MCF 10A (cell line): ENCODE measurements at places on chromosomes 13 and 19.

GRCh38 chr19:18785179-18786124, 5.7 kb downstream of the COMP start:
- DNase-seq: peak; percentile 77

GRCh38 chr19:18995804-18996241, 37.5 kb downstream of the SUGP2 start:
- peak; percentile 61 for DNase-seq

DNA sequence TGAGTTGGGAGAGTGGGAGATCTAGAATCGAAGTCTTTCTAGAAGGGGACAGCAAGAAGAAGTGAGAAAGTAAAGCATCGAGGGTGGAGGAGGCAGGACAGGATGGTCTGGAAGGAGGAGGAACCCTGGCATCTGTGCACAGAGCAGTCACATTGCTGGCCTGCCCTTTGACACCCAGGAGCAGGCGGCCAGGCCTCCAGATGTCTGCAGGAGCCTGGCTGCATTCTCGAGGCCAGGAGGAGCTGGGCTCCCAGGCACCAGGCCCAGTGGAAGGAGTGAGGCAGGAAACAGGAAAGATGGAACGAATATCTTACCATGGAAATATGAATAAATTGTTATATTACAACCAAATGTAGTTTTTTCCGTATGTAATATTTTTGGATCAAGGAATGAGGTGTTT, 27.7 kb upstream of the ARGLU1 start:
- no peak for DNase-seq

DNA sequence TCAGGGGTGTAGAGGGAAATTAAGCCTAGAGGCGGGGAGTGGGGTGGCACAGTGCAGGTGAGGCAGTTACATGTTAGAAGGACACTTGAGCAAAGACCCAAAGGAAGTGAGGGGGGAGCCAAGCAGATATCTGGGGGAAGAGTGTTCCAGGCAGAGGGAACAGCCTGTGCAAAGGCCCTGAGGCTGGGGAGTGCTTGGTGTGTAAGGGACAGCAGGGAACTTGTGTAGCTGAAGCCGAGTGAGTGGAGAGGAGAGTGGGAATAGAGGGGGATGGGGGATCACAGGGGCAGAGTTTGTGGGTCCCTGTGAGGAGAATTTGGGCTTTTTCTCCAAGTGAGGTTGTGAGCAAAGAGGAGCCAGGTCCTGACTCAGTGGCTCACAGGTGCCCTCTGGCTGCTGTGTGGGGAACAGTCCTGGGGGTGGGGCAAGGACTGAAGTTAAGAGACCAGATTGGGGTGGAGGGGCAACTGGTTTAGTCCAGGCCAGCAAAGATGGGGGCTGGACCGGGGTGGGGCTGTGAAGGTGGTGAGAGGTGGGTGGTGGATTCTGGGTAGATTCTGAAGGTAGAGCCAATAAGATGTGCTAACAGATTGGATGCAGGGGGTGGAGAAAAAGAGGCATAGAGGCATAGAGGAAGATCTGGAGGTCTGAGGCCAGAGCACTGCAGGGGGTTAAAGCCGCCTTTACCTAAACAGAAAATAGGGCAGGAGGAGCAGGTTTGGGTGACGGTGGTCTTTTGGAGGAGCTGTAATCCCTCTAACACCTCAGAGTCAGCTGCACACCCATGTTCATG, 75.3 kb downstream of the CACNA1A start:
- peak; percentile 72 for DNase-seq

- DNase-seq: peak; percentile 84
Observed at GRCh38 chr13:49082653-49083536, 107.2 kb downstream of the FNDC3A start.

DNA sequence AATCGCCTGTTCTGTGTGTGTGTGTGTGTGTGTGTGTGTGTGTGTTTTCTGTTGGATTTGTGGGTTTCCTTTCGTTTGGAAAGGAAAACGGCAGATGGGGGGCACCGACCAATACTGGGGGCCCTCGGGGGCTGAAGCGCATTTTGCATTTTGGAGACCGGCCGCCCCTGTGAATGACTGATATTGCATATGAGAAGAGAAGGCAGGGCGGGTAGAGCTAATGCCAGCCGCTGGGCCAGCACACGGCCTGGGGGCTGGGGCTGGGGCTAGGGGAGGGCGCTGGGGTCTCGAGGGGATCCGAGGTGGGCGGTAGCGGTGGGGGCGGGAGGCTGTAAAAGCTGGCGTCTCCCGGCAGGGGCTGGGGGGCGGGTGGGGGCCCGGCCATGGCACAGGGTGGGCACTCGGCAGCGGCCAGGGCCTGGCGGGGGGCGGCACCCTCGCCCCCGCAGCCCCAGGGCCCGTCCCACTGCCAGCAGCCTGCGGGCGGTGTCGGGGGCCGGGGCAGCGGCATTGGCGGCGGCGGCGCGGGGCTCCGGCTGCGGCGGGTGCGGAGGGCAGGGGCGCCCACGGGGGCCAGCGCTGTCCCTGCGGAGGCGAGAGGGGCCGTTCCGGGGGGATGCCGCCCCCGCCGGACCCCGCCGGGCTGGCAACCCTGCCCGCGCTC, 11.2 kb downstream of the ANO8 start:
- no peak for DNase-seq
